ENCODE measurements at places on chromosomes 13 and 19.

DNA sequence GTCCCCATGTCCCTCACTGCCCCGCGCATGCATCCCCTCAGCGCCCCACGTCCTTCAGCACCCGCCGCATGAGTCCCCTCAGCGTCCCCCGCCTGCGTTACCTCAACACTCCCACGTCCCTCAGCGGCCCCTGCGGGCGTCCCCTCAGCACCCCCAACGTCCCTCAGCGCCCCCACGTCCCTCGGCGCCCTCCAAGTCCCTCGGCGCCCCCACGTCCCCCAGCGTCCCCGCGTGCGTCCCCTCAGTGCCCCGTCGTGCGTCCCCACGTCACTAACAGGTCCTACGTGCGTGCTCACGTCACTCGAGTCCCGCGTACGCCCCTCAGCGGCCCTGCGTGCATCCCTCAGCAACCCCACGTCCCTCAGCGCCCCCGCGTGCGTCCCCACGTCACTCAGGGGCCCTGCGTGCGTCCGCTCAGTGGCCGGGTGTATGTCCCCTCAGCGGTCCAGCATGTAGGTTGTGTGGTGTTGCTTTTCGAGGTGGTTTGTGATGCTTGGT lies 19.5 kb upstream of the GAS6 start:
- DNase-seq = no peak

DNA sequence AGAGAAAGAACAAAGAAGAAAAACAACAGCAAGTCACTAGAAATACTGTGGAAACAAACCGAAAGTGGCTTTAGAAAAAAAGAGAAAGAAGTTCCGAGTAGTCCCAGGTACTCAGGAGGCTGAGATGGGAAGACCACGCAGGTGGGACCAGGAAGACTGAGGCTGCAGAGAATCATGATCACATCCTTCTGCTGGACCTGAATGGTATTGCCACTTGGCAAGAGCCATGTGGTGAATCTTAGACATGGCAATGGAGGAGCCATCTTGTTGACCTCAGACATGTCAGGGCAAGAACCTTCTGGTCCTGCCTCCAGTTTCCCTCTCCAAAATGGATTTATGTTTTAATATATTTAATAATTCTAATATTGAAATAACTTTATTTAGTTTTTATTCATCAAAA lies 37.4 kb upstream of the ZNF724 start:
- no peak for DNase-seq

DNA sequence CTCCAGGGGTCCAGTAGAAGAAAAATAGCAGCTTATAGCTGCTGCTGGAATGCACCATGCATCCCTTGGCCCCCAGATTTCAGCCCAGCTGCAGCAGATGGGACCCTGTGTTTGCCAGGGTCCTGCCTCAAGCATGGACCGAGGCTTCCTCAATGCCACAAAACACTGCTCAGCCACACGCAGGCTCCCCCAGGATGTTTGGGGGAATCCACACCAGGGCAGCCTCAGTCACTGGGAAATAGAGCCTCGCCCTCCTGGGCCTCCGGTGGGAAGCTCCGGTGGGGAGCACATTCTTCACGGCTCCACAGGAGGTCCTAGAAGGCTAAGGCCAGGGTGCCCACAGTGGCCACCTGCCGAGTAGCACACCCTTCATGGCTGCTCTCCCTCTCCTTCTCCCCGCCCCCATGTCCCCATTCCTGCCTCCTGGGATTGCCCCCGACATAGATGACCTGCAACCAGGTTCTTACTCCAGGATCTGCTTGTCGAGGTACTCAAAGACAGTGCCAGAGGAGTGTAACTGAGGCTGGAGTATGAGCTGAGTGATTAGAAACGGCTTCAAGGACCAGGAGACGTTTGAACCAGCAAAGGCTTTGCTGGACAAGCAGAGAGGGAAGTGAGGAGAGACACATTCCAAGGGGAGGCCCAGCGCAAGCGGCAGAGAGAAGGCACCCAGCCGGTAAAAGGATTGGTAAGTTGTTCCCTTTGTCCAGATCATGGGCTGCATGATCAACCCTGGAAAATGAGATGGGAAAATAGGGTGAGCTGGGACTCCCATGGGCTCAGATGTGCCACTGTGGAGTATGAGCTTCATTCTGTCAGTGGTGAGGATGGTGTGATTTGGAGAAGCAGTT lies 110.7 kb upstream of the UQCRFS1 start:
- no peak for DNase-seq

DNA sequence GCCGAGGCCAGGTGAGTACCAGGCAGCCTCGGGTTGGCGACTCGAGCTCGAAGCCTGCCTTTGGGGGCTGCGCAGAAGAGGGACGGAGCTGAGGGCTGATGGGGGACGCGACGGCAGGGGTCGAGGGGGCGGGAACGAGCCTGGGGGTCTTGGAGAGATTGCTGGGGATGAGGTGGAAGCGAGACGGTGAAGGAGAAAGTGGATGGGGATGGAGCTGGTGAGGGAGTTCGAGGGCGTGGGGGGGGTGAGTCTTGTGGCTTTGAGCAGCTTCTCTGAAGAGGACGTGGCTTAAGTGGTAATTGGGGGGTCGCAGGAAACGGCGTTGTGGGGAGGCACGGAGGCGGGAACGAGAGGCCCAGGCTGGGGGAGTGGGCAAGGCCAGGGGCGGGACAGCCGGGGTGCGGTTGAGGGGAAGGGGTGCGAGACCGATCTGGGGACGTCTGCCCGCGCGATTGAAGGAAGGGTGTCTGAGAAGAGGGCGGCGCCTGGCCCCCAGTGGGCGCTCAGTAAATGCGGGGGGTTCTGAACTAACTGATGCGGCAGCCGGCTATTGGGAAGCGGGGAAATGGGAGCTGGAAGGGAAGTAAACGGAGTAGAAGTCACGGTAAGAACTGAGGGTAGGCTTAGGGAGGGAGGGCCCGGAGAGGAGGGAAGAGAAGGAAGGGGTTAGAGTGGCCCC lies 426 bp downstream of the MYO9B start:
- DNase-seq = peak; percentile 42

- no peak for DNase-seq
Measured at GRCh38 chr13:100584896-100585295, 3.7 kb downstream of the GGACT start.

DNA sequence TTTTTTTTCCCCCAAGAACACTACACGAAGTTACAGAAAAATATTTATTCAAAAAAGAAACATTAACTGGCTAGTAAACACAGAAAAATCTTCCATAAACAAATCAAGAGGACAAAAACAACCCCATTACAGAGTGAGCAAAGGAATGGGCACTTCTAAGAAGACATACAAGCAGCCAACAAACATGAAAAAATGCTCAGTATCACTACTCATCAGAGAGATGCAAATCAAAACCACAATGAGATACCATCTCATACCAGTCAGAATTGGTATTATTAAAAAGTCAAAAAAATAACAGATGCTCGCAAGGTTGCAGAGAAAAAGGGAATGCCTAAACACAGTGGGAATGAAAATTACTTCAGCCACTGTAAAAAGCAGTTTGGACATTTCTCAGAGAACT lies 131.7 kb downstream of the UGGT2 start:
- DNase-seq = no peak

DNA sequence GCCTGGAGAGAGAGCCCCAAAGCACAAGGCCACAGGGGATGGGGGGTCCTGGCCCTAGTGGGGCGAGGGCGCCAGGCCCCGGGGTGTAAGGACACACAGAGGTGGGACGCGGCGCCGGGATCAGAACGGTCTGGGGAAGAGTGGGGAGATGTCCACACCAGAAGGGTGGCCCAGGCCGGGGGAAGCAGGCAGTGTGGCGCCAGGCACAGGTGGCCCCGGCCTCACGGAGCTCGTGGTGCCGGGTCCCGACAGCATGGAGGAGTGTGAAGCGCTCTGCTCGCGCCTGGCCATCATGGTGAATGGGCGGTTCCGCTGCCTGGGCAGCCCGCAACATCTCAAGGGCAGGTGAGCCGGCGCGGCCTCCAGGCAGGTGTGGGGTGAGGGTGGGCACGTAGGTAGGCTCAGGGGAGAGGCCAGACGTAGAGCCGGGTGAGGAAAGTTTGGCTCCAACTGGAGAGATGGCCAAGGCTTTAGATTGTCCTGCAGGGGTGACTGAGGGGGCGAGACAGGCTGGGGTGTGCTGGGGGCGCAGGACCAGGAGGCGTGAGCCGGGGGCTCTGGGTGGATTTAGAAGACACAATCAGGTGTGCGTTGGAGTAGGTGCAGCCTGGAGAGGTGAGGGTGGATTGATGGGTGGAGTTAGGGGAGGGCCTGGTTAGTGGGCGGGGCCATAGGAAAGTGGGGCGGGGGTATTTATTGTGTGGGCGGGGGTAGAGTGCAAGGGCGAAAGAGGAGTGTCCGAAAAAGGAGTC lies 2.9 kb upstream of the ARHGAP45 start:
- DNase-seq = no peak

DNA sequence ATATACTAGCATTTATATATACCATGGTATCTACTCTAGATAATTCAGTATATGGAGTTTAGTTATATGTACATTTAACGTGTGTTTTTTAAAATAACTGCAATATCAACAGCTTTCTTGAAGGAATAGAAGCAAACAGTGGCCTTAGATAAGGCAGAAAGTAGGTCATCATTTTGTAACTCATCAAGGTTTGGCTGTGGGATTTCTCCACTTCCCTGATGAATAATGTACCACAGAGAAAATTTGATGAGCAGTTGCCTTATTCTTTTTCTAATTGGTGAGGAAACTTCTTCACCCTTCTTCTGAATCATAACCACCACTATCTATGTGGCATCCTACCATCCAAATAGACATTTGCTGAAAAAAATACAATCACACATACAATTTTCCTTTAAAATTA lies 590.2 kb upstream of the SPRY2 start:
- no peak for DNase-seq

GRCh38 chr13:60757501-60758215 lies 360.6 kb downstream of the TDRD3 start:
- no peak for DNase-seq

GRCh38 chr19:898663-899062 lies 5.4 kb downstream of the RNU6-9 start:
- no peak for DNase-seq

DNA sequence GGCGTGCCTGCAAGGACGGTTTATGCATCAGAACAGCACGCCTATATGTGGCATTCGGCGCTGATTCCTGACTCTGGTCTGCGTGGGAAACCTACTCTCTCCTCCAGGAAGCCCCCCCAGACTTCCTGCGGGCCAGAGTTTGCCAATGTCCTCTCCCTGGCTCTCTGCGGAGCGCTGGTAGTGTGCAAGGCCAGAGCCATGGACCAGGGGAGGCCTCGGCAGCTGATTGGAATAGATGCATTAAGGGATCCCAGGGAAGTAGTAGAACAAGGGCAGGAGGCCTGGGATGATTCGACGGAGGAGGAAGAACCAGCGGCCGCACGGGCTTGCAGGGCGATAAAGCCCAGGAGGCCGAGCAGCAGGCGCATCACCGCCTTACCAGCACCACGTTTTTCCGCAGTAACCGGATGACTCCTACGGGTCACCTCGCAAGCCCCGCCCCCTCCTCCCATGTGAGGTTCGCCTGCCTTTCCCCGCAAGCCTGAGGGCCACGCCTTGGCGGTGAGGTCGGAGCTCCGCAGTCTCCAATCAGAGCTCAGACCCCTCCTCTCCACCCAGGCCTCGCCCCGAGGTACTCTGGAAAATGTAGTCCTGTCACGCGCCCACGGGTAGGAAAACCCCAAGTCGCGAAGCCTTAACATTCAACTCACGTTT lies 5.0 kb downstream of the CLEC11A start:
- peak; percentile 74 for DNase-seq

- no peak for DNase-seq
Measured at GRCh38 chr19:17540174-17540573, 15.3 kb upstream of the COLGALT1 start.

DNA sequence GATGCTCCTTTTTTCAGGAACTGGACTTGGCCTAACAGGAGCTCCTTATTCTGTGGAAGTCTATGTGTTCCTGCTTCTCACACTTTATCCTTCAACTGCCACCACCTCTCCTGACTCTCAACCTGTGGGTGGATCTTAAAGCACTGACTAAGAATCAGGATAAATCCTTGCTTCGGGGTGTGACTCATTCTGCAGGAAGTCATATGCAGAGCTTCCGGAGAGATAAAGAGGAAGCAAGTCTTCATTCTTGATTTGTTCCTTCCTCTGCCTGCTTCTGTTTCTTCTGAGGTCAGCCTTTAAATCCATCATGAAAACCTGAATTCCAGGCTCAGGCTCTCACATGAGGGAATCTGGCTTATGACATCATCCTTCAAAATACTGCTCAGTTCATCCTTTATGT lies 137.1 kb upstream of the ATXN8OS start:
- DNase-seq = no peak

- no peak for DNase-seq
Measured at GRCh38 chr13:30576528-30576927, 41.2 kb upstream of the USPL1 start.

GRCh38 chr19:32624410-32624809 lies 43.4 kb downstream of the PDCD5 start:
- DNase-seq = no peak

GRCh38 chr13:44107357-44108121 lies 227.8 kb downstream of the LACC1 start:
- DNase-seq = no peak

- no peak for DNase-seq
Measured at GRCh38 chr19:11984986-11985385, 20.1 kb downstream of the ZNF763 start.

DNA sequence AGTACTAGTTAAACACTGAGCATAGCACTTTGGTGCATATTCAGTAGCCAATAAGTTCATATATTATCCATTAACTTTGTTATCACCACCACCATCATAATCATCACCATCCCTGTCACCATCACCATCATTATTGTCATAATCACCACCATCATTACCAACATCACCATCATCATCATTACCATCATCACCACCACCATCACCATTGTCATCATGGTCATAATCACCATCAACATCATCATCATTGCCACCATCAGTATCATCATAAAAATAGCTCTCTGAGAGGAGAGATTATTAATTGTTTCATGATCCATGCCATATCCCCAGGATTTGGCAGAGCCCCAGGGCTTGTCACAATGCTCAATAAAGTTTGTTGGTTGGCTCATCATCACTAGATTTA lies 49.3 kb downstream of the MBD3L1 start:
- DNase-seq = no peak

DNA sequence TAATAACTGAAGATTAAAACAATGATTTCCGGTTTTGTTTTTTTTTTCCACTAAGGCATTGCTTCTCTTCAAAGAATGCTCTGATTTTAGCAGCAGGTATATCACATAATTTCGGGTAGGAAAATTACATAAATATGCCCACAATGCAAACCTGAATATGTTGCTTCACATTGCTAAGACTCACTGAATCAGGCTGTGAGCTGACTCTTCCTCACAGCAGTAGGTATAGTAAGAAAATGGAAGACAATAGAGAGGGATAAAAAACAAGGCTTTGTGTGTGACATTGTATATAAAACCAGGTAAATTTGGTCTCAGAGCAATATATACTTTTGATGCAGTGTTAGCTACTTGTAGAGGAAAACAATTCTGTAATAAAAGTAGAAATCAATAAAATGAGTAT lies 1355.0 kb downstream of the OLFM4 start:
- no peak for DNase-seq
